ENCODE measurements at places on chromosomes 3 and 15.

- DNase-seq, result no peak
These were observed 108.9 kb upstream of the KLF13 start for GRCh38 chr15:31217566-31218270.

DNA sequence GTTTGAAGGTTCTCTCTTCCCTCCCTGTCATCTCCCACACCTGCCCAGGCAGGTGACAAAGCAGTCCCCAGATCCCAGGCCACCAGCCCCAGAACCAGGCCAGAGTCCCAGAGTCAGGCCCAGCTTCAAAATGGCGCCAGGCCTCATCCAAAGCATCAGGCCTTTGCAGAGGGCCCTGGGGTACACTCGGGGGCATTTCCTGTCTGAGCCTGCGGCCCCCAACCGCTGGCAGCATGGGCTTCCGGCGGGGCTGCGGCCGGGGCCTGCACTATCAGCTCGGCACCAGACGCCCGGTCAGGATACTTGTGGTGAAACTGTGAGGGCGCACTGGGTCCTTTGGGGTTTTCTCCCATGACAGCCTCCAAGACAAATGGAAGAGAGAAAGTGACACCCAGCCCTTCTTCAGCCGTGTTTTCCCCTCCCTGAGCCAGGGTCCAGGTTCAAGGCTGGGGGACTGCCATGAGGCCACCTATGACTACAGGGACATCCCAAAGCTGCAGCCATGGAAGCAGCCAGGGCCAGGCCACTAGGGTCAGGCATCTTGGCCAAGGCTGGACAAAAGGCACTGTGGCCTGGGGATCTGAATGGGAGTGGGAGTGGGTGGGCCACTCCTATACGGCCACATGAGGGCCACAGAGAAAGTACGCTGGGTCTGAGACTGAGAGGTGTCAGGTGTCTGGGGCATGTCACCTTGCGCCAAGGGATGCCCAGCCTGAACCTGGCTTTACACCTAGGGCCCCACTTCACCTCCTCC is 33.9 kb downstream of the RPN1 start:
- DNase-seq, result no peak

DNA sequence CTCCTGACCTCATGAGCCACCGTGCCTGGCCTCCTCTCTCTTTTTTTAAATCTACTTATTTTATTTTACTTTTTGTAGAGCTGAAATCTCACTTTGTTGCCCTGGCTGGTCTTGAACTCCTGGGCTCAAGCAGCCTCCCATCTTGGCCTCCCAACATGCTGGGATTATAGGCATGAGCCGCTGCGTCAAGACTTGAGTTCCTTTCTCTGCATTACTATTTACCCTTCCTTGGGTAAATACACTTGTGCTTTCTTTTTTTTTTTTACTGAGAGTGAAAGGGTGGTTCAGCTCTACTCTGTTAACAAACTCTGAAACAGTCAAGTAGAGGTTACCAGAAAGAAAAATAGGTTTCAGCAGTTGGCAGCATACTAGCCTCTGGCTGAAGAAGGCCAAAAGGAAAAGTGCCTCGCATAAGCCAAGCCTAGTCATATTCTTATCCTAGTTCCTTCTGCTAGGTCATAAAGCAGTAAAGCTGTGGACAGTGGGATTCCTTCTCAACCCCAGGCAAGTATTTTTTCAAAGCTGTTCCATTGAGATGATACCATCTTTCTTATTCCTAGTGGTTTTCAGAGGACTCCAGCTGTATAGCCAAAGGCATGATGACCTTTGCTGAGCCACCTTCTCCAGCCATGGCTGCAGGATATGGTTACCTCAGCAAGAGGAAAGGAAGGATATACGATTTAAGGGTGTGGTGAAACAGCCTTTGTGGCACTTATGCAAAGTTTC is 135.1 kb downstream of the RBPMS2 start:
- no peak for DNase-seq

- peak; percentile 11 for DNase-seq
These were observed 155.8 kb upstream of the LRIG1 start for GRCh38 chr3:66656609-66657008.

DNA sequence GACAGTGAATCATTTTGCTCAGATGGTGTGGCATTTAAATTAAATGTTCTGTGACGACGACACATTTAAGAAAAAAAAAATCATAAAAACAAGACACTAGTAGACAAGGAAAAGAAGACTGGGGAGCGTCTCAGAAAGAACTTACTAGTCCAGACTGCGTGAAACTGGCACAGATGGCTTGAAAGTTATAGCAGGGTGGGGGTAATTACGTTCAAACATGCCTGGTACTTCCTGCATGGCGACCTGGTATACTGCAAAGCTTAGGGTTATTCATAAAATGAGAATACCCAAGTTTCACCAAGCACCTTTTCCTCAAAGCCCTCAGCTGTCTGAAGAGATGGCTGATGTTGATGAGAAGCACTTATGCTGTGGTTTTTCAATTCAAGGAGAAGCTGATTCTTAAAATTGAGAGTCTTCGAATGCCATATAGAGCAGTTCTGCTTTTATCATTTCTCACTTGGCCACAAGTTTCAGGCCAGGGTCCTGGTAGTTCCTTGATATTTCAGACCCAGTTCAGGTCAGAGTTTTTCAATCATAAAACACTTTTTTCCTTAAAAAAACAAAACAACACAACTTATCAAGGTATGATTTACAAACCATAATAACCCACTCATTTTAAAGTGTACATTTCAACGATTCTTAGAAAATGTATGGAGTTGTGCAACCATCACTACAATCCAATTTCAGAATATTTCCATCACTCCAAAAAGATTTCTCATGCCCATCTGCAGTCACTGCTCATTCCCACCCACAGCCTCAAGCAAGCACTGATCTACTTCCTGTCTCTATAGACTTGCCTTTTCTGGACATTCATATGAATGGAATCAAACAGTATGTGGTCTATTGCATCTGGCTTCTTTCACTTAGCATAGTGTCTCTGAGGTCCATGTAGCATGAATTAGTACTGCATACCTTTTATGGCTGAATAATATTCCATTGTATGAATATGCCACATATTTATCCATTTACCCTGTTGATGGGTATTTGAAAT is 24.7 kb downstream of the PCOLCE2 start:
- DNase-seq, result no peak

DNA sequence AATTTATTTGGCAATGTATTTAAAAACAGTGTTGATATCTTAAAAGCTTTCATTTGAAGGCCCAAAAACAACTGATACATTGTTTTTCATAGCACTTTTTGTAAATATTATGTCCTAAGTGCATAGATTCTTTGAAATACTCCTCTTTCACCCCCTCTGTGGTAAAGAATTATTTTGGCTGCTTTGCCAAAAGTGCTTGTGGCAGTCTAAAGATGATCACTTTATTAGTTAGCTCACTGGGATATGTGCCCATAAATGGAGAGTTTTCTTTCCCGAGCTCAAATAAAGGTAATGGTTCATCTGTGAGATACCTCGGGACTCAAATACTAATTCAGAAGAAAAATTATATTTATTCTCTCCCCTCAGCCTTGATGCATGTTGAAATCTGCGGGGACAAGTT is 16.7 kb downstream of the AKAP13 start:
- DNase-seq, result no peak

- DNase-seq, result no peak
These were observed 46.2 kb upstream of the PRTG start for GRCh38 chr15:55789066-55789660.

DNA sequence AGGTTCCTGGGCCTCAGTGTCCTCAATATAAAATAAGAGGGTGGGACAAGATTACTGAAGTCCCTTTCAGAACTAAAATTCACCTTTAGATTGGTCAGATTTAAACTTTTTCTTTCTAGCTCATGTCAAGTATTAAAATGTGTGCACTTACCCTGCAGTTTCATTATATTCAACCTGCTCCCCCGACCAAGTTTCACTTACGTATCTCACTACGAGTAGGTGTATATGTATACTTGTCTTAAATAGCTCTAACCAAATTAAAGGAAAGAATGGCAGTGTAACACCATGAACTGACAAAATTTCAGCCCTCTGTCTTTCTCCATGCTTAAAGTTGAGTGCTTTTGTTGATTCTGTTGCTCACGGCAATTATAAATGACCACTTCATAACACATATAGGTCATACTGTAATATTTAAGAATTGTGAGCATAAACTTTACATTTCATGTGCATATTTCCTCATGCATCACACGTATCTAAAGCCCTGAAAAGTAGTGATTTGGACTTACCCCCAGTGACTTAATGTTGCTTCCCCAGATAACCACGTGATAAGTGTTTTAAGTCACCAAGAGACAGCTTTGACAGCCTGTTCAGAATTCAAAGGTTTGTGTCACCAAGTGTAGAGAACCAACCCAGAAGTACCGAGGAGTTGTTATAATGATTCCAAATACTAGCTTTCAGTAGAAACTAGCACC is 70.0 kb downstream of the PGPEP1L start:
- DNase-seq, result no peak

DNA sequence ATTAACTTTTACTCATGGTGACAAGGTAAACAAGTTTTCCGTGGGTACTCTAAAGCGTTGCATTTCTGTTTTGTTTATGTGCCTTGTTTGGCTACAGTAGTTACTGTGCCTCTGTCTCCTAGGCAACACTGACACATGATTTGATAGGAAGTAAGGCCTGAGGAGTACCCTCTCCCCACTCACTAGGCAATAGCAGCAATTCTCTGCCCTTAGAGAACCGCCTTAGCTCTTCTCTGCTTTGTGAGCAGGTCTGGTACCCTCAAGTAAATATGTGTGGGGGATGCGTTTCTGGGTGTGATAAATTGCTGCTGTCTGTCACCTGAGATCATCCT is at the start of gene IL5RA:
IL5RA (minus strand) TSS at position 76 of the 332 bp plus-strand sequence. CDS start 5,390 bp downstream, outside the sequence.
- peak; percentile 21 for DNase-seq

GRCh38 chr3:47385007-47385406 is 4.2 kb downstream of the PTPN23 start:
- DNase-seq, result no peak

GRCh38 chr3:129195731-129196256 is 12.1 kb upstream of the CNBP start:
- no peak for DNase-seq

DNA sequence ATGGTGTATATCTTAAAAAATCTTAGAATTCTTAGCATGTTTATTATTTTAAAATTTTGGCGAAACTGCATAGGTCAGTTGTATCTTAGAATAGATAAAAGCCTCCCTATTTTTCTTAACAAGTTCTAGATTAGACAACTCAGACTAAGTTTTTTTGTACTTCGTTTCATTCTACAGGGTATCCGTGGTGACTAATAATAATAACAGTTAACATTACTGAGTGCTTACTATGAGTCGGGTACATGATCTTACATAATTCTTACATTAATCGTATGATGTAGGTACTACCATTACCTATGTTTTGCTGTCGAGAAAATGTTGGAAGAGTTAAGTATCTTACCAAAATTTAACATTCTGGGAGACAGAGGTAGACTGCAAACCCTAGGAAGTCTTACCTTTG is 60.7 kb downstream of the UBE2E2 start:
- no peak for DNase-seq

GRCh38 chr3:175434561-175434960 is 575.4 kb downstream of the NAALADL2 start:
- no peak for DNase-seq

DNA sequence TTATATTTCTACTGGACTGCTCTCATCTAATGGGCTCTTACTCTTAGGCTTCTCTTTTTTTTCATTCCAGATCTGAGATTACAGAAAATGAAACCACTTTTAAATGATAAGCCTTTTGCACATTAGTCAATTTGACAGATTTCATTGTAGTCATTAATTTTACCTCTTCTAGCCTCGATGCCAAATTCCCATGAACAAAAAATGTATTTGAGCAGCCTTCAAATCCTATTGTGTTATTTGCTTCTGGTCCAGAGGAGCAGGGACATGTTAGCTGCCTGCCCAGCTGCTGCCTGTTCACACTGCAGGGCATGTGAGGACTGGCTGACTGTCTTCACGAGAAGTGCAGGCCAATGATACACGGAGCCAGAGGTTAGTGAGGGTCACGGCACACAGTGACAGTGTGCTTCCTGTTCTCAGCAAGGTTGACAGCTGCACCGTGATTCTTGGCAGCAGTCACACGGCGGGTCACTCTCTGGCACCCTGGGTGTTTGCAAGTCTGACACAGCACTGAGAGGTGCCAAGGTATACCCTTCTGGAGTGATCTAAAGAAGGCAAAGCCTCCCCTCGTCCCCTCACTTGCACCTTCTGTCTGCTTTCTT is 40.8 kb downstream of the KAT2B start:
- DNase-seq, result peak; percentile 62

- DNase-seq, result no peak
These were observed 128.5 kb upstream of the RBMS3 start for GRCh38 chr3:29152379-29152778.

DNA sequence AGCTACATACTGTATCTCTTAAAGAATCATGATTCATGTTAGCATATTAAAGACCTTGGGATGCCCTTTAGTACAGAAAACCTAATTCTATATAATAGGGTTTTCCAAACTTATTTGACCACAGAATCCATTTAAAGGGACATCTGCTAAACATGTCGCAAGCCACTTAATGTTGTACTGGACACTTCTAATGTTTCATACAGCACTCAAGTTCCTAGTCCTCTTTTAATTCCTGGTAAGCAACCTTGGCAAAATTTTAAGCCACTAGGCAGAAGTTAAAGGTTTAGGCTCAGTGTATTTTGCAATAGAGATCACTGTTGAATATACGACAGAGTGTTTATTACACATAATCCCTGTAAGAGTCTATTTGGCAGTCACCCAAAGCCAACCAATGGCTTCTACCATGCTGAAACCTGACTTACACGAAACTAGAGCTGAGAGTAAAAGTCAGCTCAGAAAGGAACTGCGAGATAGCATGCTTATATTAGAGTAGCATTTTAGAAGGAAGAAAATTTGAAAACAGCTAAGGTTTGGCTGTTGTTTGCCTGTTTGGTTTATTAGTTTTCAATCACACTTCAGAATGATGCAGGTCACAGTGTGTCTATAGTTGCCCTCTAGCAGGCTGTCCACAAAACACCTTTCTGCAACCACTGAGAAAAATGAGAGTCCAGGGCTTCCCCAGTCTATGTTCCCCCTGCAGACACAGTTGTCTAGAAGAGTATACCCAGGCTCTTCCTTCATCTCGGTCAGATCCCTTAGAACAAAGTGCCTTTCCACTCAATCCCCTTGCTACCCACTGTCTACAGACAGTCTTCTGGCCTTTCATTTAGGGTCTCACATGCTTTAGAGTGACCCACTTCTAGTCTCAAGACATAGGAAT is 104.4 kb downstream of the FMN1 start:
- DNase-seq, result peak; percentile 76

- DNase-seq, result no peak
These were observed 173.0 kb upstream of the ROBO2 start for GRCh38 chr3:76866729-76867408.

DNA sequence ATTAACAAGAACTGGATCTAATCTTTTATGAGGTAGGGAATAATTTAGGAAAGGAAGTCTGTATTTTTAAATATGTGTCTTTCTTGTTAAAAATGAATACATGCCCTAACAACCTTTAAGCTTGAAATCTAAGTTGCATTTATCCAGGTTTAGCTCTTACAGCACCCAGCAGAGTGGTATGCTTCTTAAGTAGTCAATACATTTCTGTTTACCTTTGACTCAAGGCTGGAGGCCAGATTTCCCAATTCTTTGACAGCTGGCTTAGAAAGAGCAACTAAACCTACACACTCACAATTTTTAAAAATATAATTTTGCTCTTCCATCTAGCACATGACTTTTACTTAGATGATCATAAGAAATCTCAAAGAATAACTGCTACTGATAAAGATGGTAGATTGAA is 148.9 kb downstream of the DPH6 start:
- no peak for DNase-seq

GRCh38 chr15:96337365-96338023 is 7.0 kb downstream of the NR2F2 start:
- DNase-seq, result no peak
